Hepatocyte (in vitro differentiated cells): ENCODE measurements at places on chromosomes 5 and 9. TPM values are rescaled to one million over a fixed set of nuclear protein-coding genes. Genes with fewer than 3 reads are reported as not detected.

Gene RGS7BP
- polyA plus RNA-seq = 0.75 TPM in 1 of 2 replicates, not detected in the other

Gene NPR3
- 3.6 and 6.9 TPM in 2 replicates for polyA plus RNA-seq

- DNase-seq = no peak
Observed at GRCh38 chr5:30871196-30871595, 322.3 kb upstream of the CDH6 start.

DNA sequence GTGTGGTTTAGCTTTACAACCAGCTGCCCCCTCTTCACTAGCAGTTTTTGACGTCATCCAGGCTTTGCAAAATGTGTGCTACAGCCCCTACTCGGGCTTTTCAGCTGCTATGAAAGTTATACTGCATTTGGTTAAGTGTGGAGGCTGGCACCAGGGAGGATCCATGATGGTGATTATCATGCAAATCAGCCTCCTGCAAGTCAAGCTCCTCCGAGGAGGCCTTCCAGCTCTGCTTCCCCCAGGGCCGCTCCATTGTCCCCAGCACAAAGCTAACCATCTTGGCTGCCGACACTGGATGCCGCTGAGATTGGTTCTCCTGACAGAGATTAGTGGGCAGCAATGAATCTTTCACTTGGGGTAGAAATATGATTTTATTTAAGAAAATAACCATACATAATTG is 159.6 kb downstream of the NR2F1-AS1 start:
- DNase-seq = no peak

- no peak for DNase-seq
Observed at GRCh38 chr9:6072453-6072852, 57.0 kb upstream of the RANBP6 start.

GRCh38 chr5:122703203-122703602 is 71.7 kb upstream of the SNX2 start:
- no peak for DNase-seq

- DNase-seq = no peak
Observed at GRCh38 chr5:151637676-151638075, 46.5 kb upstream of the FAT2 start.

DNA sequence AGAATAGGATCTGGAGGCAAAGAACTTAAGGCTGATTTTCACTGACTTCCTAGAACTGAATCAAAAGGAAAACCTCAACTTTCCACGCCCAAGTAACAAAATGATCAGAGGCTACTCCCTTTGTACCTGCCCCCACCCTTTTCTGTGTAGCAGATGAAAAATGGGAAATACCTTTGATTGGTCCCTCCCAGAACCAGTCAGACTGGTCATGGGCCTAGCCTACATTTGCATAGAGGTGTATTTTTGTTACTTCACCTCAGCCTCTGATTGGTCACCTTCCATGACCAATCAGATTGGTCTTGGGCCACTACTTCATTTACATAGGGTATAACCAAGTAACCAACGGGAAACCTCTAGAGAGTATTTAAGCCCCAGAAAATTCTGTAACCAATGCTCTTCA is 1553.5 kb upstream of the C9orf72 start:
- DNase-seq = no peak
